NCI-H1436 (cell line): ENCODE measurements at places on chromosomes 7 and 10.

DNA sequence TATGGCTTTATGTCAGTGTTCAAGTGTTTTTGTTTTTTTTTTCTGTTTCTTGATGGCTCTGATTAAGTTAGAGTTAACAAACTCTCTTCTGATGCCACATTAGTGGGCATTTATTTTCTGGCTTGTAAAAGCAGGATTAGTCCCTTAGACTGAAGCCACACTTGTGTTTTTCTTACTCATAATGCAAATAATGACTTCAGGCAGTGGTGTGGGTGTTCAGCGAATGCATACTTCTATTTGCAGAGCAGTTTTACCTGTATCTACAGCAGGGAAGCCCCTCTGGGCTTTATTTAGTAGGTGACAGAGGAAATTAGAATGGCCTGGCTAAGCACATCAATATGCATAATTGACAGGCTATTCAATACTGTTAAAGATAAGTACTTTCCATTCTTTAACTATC lies 79.9 kb downstream of the CNNM2 start:
- no peak for DNase-seq

GRCh38 chr7:22954251-22954650 lies 59.7 kb downstream of the HYCC1 start:
- no peak for DNase-seq

- DNase-seq = no peak
These were observed 46.6 kb downstream of the INSIG1 start for GRCh38 chr7:155344270-155344617.

DNA sequence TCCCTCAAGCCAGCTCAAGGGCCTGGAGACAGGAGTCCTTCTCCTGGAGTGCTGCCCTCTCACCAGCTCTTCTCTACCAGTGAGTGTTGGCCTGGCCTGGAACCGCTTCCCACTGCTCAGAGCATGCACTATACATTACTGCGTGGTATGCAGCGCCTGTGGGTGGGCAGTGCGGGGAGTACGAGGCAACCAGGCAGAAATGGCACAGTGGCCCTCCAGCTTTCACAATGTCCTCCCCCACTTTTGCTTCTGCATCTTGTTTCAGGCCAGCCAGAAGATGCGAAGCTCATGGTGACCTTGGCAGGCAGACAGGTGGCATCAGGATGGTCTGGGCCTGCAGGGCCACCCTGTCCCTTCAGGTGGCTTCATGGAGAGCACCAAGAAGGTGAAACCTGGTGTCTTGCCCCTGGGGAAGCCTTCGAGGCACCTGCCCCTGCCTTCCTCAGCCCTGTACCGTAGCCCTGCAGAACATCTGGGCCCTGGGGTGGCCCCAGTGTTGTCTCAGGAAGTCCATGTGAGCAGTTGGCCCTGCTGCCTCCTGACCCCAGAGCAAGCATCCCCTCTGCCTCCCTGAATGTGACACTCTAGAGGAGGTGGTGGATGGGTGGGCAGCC lies 35.8 kb downstream of the RASGEF1A start:
- no peak for DNase-seq

DNA sequence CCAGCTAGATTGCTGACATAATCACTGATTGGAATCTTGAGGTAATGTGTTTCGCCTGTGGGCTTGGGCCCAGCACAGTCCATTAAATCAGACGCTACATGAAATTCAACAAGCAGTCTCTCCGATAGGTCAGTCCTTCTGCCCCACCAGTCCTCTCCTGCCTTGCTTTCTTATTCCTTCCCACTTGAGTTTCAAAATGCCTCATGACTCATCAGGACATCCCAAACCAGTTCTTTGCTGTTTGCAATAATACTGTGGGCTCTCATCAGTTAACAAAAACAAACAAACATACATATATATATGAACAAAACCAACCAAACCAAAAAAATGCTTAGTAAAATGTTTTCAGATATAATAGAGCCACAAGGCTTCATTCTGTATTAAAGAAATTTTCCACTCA lies 599.0 kb downstream of the SORCS1 start:
- no peak for DNase-seq

DNA sequence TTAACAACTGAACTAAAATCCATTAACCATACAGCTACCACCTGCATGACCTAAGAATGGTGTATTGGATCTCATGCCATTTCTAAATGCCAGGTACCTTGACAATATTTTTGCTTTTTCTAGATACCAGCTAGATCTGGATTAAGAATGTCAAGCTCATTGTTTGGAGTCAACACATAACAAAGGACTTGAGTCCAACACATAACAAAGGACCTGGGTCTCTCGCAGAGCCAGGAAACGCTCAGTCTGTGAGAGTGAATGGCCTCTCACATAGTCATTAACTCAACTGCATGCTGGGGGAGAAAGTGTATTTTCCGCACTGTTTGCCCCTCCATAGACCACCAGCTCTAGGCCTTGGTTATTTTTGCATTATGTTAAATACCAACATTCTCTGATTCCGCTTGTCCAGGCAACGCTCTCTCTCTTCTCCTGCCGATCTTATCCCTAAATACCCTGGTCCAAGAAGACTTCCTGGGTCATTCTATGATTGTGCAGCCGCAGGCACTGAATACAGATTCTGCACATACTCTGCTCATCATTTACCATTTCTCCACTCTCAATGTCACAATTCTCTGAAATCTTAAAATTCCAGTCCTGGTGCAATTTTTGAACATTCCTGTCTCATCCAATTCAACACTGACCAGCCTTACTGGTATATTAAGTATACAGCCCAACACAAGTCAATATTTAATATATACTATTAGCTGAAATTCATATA lies 31.2 kb downstream of the ITIH5 start:
- no peak for DNase-seq

- DNase-seq = no peak
These were observed 94.3 kb upstream of the ADO start for GRCh38 chr10:62710182-62710581.

GRCh38 chr7:12731214-12731656 lies 43.8 kb downstream of the ARL4A start:
- DNase-seq = no peak

GRCh38 chr10:23406409-23406808 lies 32.5 kb upstream of the OTUD1 start:
- no peak for DNase-seq

DNA sequence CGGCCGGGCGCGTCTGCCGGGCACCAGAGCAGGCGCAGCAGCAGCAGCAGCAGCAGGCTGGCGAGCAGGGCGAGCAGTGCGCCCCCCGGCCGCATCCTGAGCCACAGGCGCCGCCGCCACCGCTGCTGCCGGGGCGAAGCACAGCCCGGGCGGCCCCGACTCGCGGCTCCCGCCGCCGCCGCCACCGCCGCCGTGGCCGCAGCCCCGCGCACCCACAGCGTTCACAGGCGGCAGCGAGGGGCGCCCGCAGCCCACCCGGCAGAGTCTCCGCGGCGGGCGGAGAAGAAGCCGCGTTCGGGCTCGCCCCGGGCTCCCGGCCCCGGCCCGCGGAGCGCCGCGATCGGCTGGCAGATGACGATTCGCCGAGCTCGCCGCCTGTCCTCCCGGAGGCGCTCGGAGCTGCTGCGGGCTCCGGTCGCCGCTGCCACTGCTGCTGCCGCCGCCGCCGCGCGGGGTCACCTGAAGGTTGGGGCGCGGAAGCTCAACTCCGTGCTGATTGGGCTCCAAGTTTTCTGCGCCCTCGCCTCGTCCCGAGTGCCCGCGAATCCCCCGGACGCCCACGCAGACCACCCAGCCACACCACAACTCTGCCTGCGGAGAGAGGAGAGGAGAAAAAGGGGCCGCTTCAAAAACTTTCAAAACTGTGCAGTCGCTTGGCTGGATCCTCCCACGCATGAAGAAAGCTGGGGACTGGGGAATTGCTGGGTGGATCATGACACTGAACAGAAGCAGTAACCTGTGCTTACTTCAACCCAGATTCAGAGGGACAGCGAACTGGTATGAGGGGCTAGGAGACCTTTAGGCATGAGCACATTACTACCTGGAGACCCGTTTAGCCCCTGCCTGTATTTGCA lies at the start of gene ST8SIA6:
TSS of gene ST8SIA6 (minus strand) at position 435 of the 854 bp plus-strand sequence. CDS start at position 95, 340 bp downstream.
- DNase-seq = no peak

- DNase-seq = no peak
These were observed 141.6 kb upstream of the UNC5B start for GRCh38 chr10:71070741-71071140.

- DNase-seq = no peak
These were observed 72.9 kb upstream of the ZNF804B start for GRCh38 chr7:88686468-88687229.

DNA sequence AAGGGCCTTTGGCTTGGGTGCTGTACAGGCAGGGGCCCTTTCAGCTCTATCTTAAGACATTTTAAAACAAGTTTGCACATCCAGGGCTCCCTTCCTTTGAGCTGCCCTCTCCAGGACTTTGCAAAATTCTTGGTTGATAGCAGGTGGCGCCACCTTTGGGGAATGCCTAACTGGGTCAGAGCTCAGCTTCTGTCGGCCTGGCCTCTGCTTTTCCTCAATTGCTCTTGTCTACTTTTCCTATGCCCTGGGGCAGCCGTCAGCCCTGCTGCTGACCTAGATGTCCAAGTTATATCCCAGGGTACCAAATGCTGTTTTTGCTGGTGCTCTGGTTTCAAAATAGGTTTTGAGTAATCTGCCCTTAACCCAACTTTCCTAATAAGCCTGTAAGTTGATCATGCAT lies 65.8 kb downstream of the APBB1IP start:
- no peak for DNase-seq

DNA sequence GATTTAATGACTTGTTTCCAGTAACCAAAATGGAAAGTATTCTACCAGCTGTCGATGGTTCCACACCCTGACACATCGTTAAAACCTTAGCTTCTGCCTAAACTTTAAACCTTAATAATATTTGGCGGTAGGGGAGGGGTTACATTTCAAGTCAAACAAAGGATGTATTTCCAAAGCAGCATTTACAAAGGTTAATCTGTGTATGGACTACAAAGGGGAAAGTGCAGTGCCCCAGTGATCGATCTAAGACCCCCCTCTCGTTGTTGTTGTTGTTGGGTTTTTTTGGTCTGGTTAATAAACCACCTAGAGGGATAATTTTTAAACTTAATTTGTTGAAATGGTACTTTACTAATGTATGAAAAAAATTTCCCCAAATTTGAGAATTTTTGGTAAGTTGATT lies 1.1 kb upstream of the STEAP2 start:
- DNase-seq = no peak

DNA sequence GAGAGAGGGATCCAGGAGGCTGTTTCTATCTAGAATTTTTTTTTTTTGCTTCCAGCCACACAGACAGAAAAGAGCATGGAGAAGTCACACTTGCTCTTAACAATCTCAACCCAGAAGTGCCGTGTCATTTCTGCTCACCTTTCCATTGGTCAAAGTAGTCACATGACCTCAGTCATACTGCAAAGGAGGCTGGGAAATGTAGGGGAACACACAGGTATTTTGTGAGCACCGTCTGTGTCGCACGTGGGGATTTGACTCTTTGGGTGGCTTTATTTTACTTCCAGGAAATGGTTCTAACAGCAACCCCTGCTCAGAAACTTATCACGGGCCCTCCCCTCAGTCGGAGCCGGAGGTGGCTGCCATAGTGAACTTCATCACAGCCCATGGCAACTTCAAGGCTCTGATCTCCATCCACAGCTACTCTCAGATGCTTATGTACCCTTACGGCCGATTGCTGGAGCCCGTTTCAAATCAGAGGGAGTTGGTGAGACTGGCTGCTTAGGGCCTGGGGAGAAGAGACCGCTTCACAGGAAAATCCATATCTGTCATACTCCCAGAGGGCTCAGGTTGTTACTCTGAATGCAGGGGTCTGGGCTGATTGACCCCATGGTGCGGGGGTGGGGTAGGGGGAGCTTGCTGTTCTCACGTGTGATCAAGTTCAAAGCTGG lies 13.1 kb upstream of the CPA1 start:
- DNase-seq = peak; percentile 57

DNA sequence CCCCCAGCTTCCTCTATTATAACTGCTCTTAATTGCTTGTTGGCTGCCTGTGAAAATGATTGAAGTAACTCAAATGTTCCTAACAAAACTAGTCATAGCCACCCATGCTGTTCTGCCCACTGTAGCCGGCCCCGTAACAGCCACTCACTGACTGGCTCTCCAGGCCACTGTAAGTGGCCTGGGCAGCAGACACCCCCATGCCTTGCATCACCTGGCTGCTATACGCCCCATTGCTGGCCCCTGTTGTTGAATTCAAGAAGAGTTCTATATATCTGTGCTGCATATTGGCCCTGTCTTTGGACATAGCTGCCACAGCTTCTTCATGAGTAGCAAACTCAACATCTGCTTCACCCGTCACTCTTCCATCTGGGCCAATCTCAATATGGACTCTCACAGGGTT lies 15.1 kb downstream of the FXYD4 start:
- DNase-seq = no peak

DNA sequence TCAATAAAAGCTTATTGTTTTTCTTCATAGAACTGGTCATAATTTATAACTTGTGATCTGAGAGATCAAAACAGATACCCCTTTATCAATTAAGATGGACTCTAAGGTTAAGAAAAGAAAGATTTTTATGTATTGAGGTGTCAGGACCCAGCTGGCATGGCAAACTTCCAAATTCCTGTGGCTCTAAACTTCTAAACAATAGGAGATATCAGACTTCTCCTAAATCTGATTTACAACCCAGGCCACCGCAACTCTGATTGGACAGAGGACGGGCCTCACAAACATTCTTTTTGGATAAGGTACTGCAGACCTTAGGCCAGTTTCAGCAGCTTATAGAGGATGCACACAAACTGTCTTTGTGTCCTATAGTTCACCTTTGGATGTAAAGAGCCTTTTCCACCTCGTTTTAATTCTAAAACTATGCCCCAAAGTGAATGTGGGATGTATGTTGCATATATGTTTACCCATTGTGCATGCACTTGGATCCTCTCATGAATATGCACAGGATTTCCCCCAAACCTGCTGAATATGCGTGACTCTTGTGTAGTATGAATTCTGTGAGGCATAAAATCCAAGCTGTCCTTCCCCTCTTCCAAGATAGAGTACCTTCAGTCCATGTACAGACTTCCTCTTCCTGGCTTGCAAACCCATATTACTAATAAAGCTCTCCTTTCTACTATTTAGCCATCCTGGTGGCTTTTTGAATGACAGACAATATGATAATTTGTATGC lies 69.0 kb downstream of the ELMO1 start:
- DNase-seq = no peak

DNA sequence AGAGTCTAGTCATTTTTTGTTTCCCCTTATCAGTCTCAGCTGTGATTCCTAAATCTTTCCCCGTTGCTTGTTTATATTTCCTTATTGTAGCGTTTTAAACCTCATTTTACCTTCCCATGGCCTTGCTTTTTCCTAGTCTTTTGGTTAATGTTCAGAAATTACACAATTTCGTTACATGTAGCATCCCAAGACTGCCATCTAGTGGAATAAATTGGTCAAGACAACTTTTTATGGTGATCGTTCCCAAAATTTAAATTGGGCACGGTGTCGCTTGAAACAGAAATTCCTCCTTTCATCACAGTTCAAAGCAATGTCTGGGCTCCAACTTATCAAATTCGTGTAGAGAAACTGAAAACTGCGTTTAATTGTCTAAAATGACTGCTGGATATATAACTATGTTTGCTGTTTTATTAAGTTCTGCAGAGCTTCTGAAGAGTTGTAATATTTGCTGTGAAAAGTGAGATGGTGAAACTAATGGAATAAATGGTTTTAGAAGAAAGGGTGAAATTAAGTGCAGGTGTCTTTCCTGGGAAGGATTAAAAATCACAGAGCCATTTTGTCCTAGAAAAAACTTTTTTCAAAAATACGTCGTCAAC lies 370.2 kb downstream of the PHF14 start:
- DNase-seq = peak; percentile 47

GRCh38 chr10:32661346-32661745 lies 215.4 kb downstream of the CCDC7 start:
- no peak for DNase-seq

GRCh38 chr7:148124477-148124876 lies 466.1 kb upstream of the C7orf33 start:
- no peak for DNase-seq
